Stimulated activated naive CD8-positive, alpha-beta T cell treated with anti-CD3 and anti-CD28 coated beads, Interleukin-15, Interleukin-2, amounts not matched to agents 100 U/mL and 50 U/mL, for 24 hours (primary cell): ENCODE measurements at places on chromosomes 11 and 22.

- no peak for DNase-seq
Observed at GRCh38 chr22:40332319-40332781, 13.9 kb upstream of the ADSL start.

GRCh38 chr11:94926271-94926625 is 47.1 kb downstream of the CWC15 start:
- DNase-seq, result no peak

DNA sequence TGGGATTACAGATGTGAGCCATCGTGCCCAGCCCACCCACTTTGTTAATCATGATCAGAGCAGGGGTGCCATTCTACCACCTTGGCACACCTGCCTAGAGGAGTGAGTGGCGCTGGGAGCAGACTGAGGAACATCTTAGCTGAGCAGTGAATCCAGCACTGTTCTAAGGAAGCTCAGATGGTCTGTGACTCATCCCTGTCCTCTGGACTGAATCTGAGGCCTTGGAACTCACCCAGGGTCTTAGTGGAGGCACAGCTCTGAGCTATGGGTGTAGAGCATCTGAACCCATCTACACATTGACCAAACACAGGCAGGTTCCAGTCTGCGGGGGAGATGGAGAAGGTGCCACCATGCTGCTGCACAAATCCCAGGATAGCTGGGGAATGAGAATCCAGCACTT is 14.9 kb downstream of the PGAP2 start:
- DNase-seq, result no peak

DNA sequence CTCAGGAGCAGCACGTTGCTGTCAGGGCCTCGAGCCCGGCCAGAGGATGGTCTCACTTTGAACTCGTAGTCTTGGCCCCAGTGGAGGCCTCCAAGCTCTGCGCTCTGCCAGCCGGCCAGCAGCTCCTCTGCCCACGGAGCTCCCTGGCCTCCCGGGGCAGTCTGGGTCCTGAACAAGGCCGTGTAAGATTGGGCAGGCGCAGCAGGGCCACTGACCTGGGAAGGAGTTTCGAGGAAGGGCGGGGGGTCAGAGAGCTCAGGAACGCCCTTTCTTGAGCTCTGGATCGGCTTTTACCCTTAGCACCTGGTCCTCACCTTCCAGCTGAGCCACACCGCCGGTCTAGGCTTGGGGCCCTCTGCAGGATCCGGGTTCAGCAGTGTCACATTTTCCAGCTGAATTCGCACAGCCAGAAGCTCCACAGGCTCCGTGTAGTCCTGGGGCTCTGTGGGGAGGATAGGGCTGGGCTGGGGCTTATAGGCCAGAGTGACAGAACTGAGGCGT is 2.1 kb downstream of the ROBO4 start:
- DNase-seq, result no peak

GRCh38 chr11:112439614-112440013 is 179.0 kb upstream of the PLET1 start:
- DNase-seq, result no peak

DNA sequence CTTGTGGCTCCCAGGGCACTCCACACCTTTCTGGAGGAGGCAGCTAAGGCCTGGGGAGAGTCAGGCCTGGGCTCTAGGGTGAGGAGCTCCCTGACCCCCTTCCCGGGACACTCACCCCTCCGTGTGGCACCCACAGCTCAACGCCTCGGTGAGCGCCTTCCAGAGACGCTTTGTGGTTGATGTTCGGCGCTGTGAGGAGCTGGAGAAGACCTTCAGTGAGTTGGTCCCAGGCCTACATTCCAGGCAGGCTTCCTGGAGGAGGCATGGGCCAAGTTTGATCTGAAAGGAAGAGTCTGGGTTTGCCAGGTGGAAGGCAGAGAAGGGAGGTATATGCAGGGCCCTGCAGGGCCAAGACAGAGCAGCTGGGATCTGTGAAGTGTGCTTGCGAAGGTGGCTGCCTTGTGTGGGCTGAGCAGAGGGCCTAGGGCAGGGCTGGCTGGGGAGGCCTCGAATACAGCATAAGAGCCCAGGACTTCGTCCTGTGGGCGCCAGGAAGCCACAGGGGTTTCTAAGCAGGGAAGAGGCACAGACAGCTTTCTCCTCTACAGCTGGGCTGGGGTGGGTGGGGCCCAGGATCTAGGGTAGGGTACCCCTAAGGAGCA is 2.9 kb downstream of the TCIRG1 start:
- no peak for DNase-seq

- no peak for DNase-seq
Observed at GRCh38 chr22:29636751-29637150, 33.3 kb downstream of the NF2 start.

- peak; percentile 40 for DNase-seq
Observed at GRCh38 chr22:22748297-22748743, 103.9 kb downstream of the GGTLC2 start.

GRCh38 chr11:112380464-112380863 is 119.8 kb upstream of the PLET1 start:
- DNase-seq, result no peak

DNA sequence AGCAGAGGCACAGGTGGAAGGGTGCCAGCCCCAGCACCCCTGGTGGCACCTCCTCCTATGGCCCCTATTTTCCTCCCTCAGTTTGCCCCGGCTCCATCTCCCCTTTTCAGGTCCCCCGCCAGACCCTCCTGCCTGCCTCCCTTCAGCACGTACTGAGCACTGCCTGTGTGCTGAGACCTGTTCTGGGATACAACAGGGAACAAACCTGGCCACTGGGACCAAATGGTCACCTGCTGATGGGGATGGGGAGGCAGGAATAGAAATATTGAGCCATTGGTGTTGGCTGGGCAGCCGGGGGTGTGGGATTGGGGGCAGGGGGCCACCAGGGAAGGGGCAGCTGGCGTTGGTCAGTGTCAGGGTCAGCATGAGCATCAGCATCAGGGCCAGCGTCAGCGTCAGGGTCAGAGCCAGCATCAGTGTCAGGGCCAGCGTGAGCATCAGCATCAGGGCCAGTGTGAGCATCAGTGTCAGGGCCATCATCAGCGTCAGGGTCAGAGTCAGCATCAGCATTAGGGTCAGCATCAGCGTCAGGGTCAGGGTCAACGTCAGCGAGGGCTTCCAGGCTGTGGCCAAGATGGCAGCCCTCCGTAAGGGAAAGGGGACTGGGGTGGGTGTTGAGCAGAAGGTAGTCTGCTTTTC is 7.5 kb downstream of the ZNF74 start:
- DNase-seq, result no peak

DNA sequence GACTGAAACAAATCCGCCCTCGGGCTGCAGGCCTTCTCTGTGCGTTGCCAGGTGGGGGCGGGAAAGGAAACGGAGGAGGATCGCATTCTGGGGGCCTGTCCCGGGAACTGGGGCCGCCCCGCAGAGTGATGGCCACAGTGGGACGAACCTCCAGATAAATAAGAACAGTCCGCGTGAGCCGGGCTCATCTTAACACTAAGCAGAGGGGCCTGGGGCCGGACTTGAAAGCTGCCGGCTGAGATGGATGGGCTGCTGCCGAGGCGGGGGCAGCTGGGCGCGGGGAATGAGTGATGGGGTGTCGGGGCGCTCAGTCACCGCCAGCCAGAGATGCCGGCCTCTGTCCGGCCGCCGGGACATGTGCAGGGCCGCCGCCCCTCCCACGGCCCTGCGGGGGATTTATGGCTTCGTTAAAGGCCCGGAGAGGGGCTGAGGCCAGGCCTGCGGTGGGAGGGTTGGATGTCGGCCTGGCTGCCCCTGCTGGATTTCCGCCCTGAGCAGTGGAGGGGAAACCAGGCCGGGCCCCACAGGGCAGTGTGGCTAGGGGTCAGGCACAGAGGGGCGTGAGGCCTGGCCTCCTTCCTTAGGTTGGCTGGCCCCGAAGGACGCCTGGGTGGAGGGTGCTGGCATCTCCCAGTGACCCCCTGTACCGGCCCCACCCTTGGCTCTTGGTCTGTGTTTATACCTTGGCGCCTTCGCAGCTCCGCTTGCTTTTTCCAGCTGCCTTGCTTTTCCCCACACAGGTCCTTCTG is 45.3 kb upstream of the CD82 start:
- no peak for DNase-seq

GRCh38 chr11:45383224-45383623 is 97.1 kb upstream of the SYT13 start:
- no peak for DNase-seq

GRCh38 chr22:39593931-39594285 is 23.4 kb downstream of the CACNA1I start:
- no peak for DNase-seq

GRCh38 chr11:23919455-23919854 is 577.4 kb upstream of the LUZP2 start:
- DNase-seq, result no peak
